Hippocampal formation (tissue), 2 donors: ENCODE measurements at places on chromosomes 5 and 9.

- no peak for DNase-seq
Observed at GRCh38 chr5:143101725-143102386, 301.6 kb downstream of the NR3C1 start.

DNA sequence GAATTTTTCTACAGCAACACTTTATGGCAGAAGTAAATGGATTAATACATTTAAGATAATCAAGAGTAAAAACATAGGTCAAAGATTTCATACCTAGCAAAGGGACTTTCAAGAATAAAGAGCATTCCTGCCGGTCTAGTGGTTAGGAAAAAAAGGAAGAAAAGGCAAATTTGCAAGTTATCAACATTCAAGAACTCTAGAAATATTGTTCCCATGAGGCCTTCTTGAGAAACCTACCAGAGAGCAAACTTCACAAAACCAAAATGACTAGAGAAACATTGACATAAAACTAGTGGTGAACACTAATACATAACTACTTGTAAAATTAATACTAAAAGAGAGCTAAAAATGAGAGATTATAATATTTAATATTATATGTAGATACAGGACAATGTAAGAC lies 320.2 kb upstream of the RGMB start:
- DNase-seq, result no peak

- no peak for DNase-seq
Observed at GRCh38 chr5:160359816-160360215, 10.6 kb downstream of the C1QTNF2 start.

- DNase-seq, result no peak
Observed at GRCh38 chr5:142833517-142834449, 63.6 kb downstream of the ARHGAP26 start.

DNA sequence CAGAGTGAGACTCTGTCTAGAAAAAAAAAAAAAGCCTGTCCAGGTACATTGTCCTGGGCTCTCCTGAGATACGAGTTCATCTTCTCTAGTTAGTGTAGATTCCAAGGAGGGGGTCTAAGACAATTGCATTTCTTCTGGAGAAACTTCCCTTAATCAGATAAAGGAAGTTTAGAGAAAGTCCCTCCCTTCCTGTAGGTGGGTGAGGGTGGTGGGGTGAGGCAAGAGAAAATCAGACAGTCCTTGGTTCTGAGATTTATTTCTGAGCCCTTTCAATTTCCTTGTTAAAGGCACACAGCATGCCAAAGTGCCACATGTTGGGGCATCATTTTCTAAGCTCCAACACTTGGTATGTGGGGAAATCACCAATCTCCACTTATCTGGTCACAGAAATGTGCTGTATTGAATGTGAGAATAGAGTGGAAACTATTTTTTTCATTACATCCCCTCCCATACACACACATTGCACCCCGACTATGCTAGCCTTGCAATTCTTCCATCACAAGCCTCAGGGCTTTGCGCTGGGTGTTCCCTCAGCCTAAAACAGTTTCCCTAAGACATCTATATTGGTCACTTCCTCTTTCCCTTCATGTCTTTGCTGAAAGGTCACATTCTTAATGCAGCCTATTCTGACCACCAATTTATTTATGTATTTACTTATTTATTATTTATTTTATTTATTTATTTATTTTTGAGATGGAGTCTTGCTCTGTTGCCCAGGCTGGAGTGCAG lies 5.1 kb upstream of the TUT7 start:
- no peak for DNase-seq

DNA sequence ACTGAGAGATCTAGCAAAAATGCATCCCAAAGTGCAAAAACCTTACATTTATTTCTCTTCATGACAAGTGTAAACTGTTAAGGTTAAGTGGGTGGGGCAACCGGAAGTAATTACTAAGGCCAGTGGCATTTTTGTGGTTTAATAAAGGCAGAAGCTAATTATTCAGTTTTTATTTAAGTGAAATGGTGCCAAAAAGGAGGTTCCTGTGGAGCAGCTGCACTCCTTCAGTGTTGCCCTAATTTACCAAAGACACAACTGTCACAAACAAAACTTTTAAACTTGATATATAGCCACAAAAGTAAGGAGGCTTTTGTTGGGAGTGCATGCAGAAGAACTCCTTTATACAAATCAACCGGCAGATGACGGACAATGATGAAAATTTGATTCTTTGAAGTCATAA lies 81.6 kb downstream of the NDUFS4 start:
- no peak for DNase-seq

- DNase-seq, result no peak
Observed at GRCh38 chr9:336039-336438, 121.4 kb downstream of the DOCK8 start.

GRCh38 chr9:131650254-131650653 lies 89.6 kb downstream of the RAPGEF1 start:
- no peak for DNase-seq

DNA sequence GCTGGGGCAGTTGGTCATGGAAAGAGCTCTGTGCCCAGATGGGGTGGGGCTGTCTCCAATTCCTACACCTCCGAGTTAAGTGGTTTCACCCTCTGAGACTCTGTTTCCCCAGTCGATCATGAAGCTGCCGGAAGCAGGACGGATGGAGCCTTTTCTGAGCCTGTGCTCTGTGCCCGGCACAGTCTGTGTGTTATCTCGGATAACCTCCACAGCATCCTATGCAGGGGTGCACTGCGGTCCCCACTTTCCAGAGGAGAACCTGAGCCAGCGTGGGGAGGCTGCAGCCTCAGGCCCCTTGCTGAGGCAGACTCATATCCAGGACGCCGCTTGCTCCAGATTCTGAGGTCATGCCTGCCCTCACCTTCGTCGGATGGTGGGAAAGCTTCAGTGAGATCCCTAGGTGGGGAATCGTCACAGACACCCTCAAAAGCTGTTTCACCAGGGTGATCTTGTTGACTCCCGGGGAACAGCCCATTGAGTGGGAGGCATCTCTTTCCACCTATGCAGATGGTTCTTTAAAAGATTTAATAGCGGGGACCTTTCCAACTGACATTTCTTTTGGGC lies 6.9 kb upstream of the COL5A1 start:
- DNase-seq, result no peak

DNA sequence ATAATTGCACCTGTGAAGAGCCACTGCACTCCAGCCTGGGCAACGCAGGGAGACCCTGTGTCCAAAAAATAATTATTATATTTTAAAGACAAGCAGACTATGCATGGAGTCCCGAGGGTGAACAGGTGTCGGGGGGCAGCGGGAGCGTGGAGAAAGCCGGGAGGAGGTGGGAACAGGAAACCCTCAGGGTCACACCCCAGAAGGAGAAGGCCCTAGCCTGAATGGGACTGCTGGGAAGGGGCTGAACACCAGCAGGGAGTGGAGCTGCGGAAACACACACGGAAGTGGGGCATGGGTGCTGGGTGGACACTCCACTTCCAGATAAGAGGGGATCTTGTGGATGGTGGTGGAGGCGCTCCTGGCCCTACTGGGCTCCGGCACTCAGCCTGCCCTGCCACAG lies 12.8 kb downstream of the SURF6 start:
- no peak for DNase-seq

- no peak for DNase-seq
Observed at GRCh38 chr9:134961331-134962064, 43.8 kb upstream of the FCN1 start.

- DNase-seq, result no peak
Observed at GRCh38 chr5:168300326-168301182, 9.1 kb downstream of the WWC1 start.

DNA sequence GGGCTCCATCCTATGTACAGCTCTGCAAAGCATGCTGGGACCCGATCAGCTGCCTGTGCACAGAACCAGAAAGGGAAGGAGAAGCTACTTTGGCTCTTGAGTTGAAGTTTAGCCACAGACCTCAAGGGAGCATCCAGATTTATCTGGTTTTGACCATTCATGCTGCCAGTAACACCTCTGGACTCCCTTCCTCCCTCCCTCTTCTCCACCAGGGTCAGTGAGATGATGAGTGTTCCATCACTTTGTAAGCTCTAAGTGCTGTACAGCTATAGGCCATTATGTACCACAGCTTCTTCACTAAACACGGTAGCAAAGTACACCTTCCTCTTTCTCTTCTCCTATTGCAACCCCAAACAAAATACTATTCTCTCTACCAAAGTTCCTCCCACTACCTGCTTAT lies 77.9 kb downstream of the GLIS3 start:
- no peak for DNase-seq

DNA sequence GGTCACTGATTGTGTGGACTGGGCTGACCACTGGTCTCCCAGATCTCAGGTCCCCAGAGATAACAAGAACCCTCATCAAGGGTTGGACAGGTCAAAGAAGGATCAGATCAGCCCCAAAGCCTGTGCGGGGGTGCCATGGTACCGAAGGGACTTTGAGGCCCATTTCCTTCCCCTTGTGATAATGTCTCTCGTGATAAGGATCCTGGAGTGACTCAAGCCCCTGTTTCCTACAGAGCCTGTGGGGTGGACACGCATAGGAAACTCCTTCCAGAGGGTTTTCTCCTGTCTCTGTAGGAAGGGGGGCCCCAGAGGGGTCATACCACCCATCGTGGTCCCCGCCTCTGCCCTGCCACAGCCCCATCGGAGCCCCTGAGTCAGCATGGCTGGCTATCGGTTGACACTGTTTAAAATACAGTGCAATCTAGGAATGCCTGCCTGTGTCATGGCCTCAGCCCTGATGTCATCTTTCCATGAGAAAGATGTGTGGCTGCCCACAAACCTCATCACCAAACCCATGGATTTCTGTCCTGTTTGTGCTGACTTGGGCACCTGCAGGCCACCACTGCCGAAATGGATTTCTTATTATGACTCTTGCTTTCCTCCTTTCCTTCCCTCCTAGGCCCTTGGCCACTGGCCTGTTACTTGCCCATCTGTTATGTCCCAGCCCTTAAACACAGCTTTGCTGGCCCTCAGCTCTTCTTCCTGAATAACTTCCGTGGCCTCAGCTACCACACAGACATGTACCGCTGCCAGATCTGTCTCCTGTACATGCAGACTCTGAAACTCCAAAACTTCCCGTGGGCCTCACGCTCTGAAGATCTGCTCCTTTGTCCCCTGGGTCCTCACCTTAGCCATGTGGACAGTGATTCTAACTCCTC lies 2.9 kb upstream of the CSF2 start:
- no peak for DNase-seq

DNA sequence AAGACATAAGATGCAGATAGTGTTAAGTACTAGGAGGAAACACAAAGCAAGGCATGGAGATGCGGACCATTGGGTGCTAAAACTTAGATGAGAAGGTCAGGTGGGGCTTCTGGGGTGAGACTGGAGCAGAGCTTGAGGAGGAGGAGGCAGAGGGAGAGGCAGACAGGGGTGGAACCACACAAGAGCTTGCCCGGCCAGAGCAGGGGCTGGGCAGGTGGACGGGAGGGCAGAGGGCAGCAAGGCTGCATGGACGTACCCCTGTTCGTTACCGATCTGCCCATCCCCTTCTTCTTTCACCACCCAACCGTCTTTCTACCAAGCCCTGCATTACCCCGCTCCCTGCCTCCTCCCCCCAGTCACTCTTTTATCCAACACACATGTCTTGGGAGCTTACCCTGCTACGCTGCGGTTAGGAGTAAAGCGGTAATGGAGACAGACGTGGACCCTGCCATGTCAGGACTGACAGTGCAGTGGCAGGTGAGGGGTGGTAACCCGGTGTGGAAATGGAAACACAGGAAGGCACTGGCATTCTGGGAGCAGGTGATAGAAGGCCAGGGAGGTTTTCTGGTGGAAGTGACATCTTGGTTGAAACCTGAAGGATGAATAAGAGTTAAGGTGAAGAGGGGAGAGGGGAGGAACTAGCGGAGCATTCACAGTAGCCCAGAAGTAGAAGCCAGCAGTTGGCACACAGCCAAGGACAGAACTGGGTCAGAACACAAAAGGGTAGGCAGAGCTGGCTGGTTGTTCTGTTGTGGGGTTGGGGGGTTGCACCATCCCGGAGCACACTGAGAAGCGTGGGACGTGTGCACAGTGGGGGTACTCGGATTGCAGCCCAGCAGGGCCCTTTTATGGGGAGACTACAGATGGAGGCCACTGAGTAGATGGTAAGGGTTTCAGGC lies 167.2 kb downstream of the CACNA1B start:
- DNase-seq, result no peak

GRCh38 chr9:128208946-128209669 lies 5.9 kb downstream of the DNM1 start:
- DNase-seq, result no peak

DNA sequence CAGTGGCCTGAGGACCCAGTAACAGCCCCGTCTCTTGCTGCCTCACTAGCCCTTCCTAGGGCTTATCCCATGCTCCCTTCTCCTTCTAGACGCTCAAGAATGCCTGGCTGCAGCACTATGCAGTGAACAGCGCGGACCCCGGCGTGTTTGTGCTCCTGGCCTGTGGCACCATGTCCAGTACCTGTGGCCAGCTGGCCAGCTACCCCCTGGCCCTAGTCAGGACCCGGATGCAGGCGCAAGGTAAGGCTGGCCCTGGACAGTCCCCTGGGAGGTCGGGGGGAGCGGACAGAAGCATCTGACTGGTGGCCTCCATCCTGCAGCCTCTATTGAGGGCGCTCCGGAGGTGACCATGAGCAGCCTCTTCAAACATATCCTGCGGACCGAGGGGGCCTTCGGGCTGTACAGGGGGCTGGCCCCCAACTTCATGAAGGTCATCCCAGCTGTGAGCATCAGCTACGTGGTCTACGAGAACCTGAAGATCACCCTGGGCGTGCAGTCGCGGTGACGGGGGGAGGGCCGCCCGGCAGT lies 20.5 kb downstream of the PTGES2 start:
- no peak for DNase-seq

DNA sequence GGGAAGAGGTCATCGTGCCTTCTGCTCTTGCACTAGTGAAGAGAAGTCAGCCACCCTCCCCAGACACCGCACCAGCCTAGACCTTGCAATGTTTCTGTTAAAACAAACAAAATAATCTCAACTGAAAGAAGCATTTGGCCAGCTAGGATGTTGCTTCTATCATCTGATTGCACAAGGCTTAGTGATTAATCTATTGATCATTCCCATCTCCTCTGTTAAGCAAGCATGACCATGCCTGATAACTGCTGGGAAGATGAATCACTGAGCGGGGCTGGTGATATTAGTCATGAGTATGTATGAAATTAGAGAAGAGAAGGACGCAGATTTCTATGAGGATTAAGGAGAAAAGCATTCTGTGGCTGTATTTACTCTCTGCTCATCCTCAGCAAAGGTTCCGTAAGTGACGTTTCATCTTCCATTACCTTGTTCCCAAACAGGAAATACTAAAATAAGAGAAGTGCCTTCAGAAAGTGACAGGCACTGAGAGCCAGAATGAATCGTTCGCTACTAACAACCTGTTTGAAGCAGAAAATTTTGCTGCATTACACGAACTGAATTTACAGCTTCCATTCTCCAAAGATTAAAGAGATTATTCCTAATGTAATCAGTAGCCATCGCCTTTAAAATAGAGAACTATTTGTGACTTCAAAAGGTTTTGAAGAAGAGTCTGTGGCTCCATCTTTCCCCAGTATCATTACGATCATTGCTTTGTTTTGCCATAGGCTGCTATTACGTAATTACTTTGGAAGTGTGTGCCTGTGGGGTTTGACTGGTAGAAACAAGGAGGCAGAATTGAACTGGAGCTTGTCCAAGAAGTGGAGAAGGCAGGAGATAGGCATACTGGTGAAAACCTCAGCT lies 219.1 kb downstream of the MED10 start:
- no peak for DNase-seq
